Brain (organoid and tissue), 16 donors: ENCODE measurements at places on chromosomes 1 and 21. TPM values are rescaled to one million over a fixed set of nuclear protein-coding genes. Genes with fewer than 3 reads are reported as not detected.

Gene ANKRD34A
- 7.3 TPM for polyA plus RNA-seq

Gene PLA2G2C
- not detected for polyA plus RNA-seq

Gene TCHH
- 0.07 TPM for polyA plus RNA-seq

Gene OR14K1
- polyA plus RNA-seq, result not detected

Gene LY9
- 0.15 TPM for polyA plus RNA-seq

Gene KRTAP19-3
- not detected for polyA plus RNA-seq

Gene HCRTR1
- polyA plus RNA-seq, result not detected

Gene OR2M7
- not detected for polyA plus RNA-seq

Gene UTP11
- polyA plus RNA-seq, result 29.6 TPM

Gene LAD1
- polyA plus RNA-seq, result 5.7 TPM
